Stimulated activated CD4-positive, alpha-beta T cell treated with anti-CD3 and anti-CD28 coated beads, Interleukin-1b, Interleukin-23, amount 100 ng/mL, for 1 hour (primary cell): ENCODE measurements at places on chromosomes 4 and X.
A peak's percentile ranks its signal among the peaks of the same experiment; 100 is the strongest.

DNA sequence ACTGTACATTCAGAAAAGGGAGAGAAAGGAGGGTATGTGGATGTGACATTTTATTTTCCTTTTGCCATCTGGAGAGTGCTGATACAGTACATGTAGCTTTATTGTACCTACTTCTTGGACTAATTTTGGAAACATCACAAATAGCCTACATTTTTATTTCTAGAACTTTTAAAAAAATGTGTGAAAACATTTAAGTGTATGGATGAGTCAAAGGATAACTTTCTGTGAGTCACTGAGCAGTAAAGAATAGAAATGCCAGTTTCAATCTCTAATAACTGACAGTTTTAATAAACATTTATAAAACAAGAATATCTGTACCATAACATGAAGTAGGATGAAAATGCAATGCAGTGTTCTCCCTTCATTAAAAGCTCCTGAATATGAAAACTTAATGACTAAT is 374.4 kb upstream of the NWD2 start:
- no peak for DNase-seq

DNA sequence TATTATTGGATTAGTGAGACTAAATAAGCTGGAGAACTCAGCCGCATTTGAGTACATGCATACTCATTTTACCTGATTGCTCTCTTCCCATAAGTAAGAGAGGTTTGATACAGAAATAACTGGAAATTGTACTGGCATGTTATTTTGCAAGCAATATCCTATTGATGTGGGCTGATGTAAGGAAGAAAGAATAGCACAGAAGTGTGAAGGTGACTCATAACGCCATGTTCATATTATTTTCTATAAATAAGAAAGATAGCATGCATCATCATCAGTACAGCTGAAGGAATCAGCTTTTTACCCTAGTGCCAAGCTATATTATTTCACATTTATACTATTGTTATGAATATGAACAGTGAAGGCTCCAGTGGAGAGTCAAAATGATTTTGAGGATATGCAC is 138.3 kb upstream of the FAM47A start:
- DNase-seq, result no peak

DNA sequence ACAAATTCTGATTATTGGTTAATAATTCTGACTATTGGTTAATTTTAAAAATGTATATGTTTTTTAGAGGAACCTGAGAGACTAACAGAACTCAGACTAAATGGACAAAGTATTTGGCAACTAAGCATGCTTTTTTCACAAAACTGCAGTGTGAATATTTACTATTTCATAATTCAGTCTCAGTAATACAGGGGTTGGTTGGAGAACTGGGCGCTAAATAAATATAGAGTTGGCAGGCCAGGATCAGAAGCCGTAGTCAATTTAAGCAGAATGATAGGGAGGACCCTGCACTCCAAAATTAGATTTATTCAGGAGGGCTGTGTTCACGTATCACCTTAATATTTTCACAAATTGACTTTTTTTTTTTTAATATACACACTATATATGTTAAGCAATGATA is 5.8 kb downstream of the TIGD2 start:
- no peak for DNase-seq

DNA sequence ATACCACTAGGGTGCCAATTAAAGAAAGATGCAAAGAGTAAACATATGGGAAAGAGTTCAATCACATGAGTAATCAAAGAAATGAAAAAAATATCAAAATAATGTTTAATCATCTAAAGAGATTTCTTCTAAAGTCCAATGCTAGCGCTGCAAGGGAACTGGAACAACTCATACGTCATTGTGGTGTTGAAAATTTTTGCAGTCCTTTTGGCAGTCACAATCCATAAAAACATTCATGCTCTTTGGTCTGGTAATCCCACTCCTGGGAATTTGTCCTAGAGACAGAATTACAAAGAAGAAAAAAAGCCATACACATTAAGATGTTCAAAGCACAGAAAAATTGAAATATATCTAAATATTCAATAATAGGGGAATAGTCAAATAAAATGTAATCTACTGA is 4.6 kb downstream of the P2RY4 start:
- DNase-seq, result no peak

- no peak for DNase-seq
Observed at GRCh38 chr4:5952286-5952974, 59.5 kb upstream of the CRMP1 start.

- DNase-seq, result no peak
Observed at GRCh38 chr4:35966566-35966965, 277.7 kb downstream of the ARAP2 start.

DNA sequence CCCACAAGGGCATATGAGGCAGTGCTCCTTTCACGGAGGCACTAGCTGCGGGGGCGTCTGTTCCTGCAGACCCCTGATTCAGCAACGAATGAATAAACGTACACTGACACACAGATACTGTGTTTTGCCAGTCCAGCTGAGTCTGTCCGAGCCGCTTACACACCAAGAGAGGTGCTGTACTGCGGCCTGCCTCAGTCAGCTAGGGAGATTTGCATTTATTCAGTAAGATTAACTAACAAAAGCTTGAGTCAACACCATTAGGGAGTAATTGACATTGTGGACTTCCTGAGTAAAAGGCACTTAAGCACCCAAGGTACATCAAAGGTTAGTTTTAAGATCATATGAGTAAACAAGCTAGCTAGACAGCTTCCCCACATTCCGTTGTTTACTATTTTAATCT is 31.0 kb upstream of the BEX4 start:
- DNase-seq, result no peak

DNA sequence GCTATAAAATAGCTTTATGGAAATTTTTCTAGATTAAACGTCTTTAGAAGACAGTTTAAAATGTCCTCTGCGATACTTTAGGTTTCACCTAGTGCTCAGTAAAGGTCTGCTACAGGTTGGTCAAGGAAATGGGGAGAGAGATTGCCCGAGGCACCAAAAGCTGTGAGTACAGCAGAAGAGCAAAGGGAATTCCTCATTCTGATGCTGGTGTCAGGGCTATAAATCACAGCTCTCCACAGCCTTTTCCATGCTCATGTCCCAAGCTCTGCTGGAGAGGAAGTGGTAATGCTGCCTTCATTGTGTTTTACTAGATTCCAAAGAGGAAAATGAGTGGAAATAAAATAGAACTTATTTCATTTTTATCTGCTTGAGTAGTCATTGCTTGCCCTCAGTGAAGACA is 2060.4 kb downstream of the ARAP2 start:
- no peak for DNase-seq

DNA sequence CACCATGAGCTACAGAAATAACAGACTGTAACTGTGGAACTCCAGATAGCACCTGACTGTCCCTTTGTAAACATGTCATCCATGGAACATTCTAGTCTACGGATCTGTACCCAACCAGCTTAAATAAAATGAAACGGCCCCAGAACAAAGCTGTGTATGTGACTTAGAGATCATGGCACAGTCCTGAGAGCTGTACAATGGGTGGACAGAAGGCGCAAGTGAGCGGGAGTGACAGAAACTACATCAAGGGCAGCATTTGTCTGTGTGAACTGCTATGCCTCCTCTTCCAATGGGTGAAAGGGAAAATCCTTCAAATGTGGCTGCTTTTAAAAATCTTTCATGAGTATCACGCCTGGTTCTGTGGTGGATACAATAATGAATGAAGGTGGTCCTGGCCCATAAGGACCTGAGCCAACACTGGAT is 72.5 kb downstream of the FAT1 start:
- DNase-seq, result no peak

GRCh38 chr4:177490769-177491168 is 48.5 kb upstream of the AGA start:
- no peak for DNase-seq

GRCh38 chrX:139020801-139021200 is 309.3 kb upstream of the FGF13 start:
- no peak for DNase-seq

- peak; percentile 25 for DNase-seq
Observed at GRCh38 chrX:19785647-19786046, 101.8 kb downstream of the SH3KBP1 start.

- no peak for DNase-seq
Observed at GRCh38 chr4:61571761-61572559, 371.8 kb downstream of the ADGRL3 start.

DNA sequence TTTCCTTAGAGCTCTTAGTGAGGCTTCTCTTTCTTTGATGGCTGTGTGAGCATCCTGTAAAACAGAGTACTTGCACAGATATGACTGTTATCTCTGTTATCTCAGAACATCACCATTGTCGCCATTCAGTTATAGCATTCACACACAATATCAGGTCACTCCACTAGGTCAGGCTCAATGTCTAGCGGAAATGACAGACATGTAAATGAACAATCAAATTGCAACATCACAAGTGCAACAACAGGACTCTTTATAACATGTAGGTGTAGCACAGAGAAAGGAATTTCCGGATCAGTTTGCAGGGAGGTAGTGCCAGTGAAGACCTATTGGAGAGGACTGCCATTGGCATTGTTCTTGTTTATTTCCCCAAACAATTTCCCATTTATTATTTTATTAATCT is 43.2 kb upstream of the IGSF1 start:
- DNase-seq, result no peak

DNA sequence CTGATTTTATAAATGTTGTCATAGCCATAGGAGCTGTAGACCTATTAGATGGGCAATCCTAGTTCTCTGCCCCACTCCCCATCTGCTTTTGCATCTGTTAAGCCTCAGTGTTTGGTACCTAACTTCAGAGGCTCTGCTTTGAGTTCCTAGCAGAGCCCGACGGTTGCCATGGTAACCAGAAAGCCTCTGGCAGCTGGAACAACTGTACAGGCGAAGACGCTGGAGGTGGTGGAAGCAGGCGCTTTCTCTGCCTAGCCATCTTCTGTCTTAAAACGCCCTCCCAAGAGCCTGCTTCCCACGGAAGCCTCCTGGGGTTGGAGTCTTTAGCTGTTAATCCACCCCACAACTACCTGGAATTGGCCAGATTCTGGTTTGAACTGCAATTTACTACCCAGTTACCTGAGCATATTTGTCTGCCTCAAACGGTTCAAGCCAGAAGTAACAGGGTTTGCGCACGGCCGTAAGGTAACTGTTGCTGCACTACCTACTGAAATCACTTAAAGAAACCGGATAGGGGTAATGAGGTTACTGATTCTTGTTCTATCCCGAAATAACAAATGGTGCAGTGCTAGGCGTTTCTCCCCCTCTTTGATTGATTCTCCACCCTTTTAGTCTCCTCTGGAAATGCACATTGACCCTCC is 1.0 kb upstream of the GABRG1 start:
- no peak for DNase-seq

GRCh38 chr4:168480931-168481611 is 779 bp upstream of the DDX60L start:
- peak; percentile 3 for DNase-seq

- no peak for DNase-seq
Observed at GRCh38 chr4:132284910-132285426, 864.1 kb upstream of the PCDH10 start.

- no peak for DNase-seq
Observed at GRCh38 chr4:7410446-7410845, 24.3 kb downstream of the PSAPL1 start.

- DNase-seq, result no peak
Observed at GRCh38 chr4:114874321-114874720, 239.1 kb downstream of the NDST4 start.

GRCh38 chr4:30427932-30428331 is 292.2 kb upstream of the PCDH7 start:
- DNase-seq, result no peak

GRCh38 chr4:143549928-143550327 is 36.4 kb downstream of the SMARCA5 start:
- DNase-seq, result no peak

- peak; percentile 22 for DNase-seq
Observed at GRCh38 chr4:8228319-8229250, 29.5 kb downstream of the SH3TC1 start.

- DNase-seq, result no peak
Observed at GRCh38 chrX:154058214-154058997, 38.7 kb upstream of the IRAK1 start.

- DNase-seq, result no peak
Observed at GRCh38 chr4:171719691-171720090, 93.5 kb upstream of the GALNTL6 start.

GRCh38 chr4:103318327-103318726 is 120.2 kb upstream of the CENPE start:
- DNase-seq, result no peak

- DNase-seq, result no peak
Observed at GRCh38 chr4:8283631-8284121, 14.1 kb downstream of the HTRA3 start.

- DNase-seq, result no peak
Observed at GRCh38 chr4:102454981-102455685, 46.0 kb upstream of the NFKB1 start.

- DNase-seq, result no peak
Observed at GRCh38 chr4:185566425-185566824, 31.1 kb upstream of the PDLIM3 start.

DNA sequence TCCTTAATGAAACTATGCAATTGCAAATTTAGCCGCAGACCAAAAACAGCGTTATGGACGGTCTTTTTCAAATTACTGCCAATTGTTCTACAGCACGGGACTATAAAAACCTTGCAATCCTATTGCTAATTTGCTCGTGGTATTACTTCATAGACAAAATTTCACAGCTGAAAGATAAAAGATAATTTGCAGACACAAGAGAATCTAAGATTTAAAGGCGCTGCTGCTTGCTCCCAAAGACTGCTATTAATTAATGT is 1.4 kb upstream of the CAMK2D start:
- DNase-seq, result no peak

DNA sequence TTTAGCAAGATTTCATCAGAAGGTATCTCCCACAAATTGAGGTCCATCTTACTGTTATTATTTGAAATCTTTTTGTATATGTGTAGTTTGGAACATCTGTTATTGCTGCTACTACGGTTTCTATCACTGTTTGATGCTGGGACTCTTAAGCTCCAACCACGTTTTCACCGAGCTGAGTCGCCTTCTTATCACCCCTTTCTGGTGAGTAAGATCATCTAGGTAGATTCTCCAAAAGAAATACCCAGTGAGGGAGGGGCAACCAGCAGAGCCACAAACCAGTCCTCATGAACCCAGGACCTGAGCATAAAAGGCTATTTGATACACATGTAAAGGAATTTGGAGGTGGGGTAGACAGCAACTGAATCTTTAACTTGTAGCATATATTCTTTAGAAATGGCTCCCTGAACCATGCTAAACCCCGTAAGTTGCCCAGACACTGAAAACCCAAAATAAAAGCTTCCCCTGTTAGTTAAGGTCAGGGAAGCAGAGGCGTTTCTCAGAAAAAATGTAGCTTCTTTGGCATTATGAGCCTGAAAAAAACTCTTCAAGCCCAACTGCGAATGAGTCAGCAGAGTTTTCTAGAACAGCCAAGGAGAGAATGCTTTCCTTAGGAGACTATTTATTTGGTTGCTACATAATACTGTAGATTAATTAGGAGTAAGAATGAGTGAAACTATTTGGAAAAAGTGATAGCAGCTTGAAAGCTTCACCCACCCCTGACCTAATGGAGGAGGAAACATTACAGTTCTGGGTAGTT is 53.8 kb upstream of the ATXN3L start:
- no peak for DNase-seq

- DNase-seq, result no peak
Observed at GRCh38 chrX:9790866-9791265, 4.6 kb downstream of the SHROOM2 start.

DNA sequence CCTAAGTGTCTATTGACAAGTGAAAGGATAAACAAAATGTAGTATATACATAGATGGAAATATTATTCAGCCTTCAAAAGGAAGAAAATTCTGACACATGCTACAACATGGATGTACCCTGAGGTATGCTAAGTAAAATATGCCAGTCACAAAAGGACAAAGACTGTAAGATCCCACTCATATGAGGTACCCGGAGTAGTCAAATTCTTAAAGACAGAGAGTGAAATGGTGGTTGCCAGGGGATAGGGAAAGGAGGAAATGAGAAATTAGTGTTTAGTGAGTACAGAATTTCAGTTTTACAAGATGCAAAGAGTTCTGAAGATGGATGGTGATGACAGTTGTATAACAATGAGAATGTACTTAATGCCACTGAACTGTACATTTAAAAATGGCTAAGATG is 102.3 kb upstream of the NAP1L5 start:
- DNase-seq, result no peak
